ENCODE measurements at places on chromosomes 3 and 15.

DNA sequence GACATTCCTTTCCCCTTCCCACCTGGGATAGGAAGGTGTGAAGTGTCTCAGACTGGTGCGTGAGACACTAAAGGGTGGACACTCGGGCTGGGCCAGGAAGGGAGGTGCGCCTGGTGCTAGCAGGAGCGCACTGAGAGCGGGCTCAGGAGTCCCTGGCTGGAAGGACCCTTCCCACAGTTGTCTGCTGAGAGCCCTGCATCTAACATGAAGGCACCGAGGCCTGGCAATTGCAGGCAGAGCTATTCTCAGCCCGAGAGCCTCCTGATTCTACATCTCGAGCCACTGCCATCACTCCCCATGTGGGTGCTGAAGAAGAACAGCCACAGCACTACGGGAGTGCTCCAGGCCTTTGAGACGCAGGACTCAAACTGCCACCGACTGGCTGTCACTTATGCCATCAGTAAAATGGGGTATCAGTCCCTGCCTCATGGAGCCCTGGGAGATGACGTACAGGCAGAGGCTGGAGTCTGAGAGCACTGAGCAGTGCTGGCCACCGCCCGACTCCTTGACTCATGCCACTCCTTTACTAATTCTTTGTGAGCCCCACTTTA lies 159.4 kb downstream of the KLF13 start:
- DNase-seq = no peak

GRCh38 chr3:17238023-17238422 lies 353.3 kb downstream of the PLCL2 start:
- no peak for DNase-seq

GRCh38 chr3:107800710-107801109 lies 277.9 kb downstream of the BBX start:
- DNase-seq = no peak

GRCh38 chr3:3662610-3663009 lies 136.6 kb upstream of the LRRN1 start:
- DNase-seq = no peak

DNA sequence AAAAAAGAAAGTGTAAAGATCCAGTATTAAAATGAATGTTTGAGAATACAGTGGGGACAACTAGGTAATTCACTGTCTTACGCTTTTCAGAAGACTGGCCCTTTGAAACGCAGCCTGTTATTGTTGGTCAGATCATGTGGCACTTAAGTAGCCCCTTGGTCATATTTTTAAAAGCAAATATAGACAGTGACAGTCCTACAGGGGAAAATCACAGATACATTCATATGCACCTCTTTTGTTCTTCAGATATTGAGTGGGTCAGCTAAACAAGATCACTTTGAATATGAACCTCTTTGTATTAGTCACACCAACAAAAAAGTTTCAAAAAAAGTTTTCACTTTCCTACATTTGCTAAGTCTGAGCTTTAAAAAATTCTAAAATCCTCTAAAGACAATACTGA lies 36.0 kb downstream of the TIGIT start:
- no peak for DNase-seq

DNA sequence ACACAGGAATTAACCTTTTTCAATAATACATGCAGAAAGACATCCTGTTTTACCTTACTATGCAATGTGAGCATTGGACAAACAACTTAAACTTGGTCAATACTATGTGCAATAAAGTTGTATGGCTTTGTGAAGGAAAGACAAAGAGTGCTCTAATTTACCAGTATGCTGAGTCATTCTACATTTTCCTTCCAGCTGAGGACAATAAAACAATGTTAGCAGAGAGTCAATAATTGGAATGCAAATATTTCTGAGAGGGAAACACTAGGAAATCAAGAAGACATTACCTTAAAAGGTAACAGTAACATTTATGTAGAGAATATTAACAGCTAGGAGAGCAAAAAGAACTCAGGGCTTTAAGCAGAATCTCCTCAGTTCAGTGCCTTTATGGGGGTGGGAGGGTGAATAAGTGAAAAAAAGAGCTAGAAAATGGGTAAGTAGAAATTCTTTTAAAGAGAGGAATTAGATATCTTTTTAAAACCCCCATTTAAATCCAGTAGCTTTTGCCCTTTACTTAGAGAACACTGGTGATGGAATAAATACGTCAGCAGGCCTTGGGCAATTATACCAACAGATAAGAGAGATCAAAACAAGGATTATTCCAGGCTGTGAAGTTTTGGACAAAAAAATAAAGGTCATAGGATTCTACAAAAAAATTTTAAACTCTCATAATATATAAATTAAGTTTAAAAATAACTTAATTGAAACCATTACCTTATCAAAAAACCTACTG lies 11.6 kb upstream of the HGD start:
- no peak for DNase-seq

GRCh38 chr15:64096668-64097384 lies 1.0 kb downstream of the SNX1 start:
- DNase-seq = no peak

DNA sequence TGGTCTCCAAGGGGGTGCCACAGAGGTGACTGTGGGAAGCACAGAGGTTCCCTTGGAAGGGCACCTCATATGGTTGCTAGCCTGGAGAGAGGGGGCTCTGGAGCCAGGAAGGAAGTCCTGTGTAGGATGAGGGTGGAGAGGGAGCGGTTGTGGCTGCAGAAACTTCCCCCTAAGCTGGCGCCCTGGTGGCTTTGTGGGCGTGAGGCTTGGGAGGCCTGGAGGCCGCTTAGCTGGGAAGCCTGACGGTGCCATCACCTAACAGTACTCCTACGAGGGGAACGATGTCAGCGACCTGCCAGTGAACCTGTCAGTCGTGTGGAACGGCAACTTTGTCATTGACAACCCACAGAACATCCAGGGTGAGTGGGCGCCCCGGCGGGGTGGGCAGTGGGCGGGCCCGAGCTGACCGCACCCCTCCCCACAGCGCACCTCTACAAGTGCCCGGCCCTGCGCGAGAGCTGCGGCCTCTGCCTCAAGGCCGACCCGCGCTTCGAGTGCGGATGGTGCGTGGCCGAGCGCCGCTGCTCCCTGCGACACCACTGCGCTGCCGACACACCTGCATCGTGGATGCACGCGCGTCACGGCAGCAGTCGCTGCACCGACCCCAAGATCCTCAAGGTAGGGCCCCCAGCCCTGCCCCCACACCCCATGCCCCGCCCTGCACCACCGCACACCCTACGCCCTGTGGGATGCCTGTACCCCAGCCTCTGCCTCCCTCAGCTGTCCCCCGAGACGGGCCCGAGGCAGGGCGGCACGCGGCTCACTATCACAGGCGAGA lies 31.0 kb downstream of the PLXNA1 start:
- no peak for DNase-seq

GRCh38 chr15:67839499-67839928 lies 331 bp downstream of the RNU6-1 start:
- DNase-seq = no peak

DNA sequence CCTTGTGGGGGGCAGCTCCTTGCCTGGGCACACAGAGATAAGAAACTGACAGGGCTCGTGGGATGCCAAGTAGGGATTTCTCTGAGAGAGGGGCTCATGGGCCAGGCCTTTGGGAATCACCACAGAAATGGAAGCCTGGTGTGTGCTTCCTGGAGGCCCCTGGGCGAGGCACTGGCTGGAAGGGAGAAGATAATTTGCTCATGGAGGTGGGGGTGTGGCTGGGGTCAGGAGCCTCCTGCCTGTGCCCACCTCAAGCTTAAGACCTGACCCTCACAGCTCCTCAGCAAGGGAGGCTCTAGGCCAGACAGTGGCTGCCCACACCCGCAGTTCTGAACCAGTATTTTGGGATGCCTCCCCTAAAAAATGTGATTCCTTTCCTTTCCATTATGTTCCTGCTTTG lies 16.9 kb upstream of the CPNE9 start:
- DNase-seq = no peak

GRCh38 chr3:14548321-14548729 lies 8.2 kb upstream of the GRIP2 start:
- peak; percentile 11 for DNase-seq

GRCh38 chr3:148090156-148090555 lies 607.5 kb upstream of the AGTR1 start:
- no peak for DNase-seq

GRCh38 chr3:9077029-9077428 lies 113.8 kb upstream of the RAD18 start:
- no peak for DNase-seq

DNA sequence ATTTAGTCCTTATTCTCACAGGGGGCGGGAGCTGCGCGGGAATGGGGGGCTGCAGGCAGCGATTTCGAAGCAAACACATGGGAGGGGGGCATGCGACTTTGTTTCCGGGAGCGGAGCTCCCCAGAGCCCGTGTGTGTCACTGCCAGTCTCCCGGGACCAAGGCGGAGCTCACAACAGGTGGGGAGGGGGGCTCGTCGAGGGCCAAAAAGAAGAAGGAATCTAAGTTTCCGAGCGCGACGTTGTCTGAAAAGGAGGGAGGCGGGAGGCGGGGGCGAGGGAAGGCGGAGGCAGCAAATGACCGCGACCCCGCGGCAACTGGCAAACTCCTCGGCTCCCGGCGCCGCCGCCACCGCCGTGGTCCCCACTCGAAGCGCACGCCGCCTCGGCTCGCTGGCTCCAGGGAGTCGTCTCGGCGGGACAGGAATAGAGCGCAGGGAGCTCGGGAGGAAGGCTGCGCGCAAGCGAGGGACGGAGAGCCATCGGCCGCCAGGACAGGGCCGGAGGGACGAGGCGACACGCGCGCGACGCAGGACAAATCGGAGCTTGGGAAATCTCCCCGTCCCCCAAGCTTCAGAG lies 1.4 kb downstream of the FOXP1 start:
- peak; percentile 12 for DNase-seq

DNA sequence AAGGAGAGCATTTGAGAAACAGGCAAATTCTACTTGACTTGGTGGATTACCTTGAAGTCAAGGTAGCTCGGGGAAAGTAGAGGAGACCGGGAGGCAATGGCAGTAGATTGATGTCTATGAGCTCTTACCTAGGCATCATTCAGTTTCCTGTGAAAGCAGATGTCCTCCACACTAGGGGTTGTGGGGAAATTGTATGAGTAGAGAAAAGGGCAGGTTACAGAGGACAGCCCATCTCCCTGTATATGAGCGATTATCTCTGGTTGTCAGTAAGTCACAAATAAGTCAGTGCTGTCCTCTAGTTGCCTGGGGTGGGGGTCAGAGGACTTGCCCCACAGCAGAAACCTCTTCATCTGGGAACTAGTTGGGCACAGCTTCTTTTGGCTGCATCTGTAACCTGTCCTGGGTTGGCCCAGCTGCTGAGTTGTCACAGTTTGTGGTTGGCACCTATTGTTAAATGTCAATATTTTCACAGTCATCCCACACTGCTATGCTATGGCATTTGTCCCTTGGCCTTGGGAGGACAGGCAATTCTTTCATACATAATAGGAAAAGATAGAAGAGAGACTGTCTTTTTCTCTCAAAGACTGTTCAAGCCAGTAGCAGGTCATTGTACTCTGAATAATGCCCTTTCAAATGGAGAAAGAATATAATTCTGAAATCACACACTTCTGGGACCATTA lies 53.6 kb upstream of the LRRFIP2 start:
- DNase-seq = peak; percentile 30

DNA sequence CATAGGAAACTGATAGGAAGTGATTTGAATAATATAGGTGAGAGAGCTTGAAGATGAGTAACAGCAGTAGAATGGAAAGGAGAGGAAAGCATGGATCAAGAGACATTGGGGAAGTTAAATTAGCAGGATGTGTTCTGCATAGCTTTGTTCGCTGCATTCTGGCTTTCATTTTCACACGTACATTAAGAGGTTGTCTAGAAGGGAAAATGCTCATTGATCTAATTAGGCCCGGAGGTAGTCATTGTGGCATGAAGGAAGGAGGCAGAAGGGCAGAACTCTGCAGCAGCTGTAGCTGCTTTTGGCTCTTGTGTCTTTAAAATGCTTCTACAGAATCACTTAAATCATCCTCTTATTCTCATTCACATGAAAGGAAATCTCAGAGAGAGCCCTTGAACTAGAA lies 40.3 kb downstream of the KCNAB1 start:
- no peak for DNase-seq

DNA sequence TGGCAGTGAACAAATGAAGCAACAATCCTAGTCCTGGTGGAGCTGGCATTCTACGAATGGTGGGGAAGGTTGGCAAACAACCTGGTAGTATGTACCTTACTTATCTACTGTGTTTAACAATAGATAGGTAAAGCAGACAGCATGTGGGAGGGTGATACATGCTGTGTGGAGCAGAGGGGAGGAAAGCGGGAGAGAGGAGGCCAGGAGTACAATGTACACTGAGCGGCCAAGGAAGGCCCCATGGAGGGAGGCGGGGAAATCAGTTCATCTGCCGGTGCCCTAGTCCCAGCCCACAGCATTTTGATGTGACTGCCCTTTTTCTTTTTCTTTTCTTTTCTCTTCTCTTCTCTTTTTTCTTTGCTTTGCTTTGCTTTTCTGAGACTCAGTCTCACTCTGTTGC lies 5.3 kb upstream of the RHCG start:
- no peak for DNase-seq

GRCh38 chr3:129626744-129627349 lies 20.4 kb upstream of the PLXND1 start:
- DNase-seq = no peak

DNA sequence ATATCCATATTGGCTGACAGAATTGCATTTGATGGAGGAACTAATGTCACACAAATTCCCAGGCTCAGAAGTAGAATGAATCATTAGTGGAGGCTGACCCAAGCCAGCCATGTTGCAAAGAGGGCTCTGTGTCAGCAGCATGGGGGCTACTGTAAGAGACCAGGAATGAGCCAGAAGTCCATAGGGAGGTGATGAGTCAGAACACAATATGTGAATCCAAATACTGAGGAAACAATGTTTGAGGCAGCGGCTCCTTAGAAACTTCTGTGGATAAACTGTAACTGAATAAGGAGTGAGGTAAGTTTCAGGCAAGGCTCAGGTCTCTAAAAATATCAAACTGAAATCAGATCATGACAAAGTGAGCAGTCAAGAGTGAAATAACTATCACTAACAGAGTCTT lies 170.7 kb downstream of the WDR72 start:
- DNase-seq = no peak

DNA sequence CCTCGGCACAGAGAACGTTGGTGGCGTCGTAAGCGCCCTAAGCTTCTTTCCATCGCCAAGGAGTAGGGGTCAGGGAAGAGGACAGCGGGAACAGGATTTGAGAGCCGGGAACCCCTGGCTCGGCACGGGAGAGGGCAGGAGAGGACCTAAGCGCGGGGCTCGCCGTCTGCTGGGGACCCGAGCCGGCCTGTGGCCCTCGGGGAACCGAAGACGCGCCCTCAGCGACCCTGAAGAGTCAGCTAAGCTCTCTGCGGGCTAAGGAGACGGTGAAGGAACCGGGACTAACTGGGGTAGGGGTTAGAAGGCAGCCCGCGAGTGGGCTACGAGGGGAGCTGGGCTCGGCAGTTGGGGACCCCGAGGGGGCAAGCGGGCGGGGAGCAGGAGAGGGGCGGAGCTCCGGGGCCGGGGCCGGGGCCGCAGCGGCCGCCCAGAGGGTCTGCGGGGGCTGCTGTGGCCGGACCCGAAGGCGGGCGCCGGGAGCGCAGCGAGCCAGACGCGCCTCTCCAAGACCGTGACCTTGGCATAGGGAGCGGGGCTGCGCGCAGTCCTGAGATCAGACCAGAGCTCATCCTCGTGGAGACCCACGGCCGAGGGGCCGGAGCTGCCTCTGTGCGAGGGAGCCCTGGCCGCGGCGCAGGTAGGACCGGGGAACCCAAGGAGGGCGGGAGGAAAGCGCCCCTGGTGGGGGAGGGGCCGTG lies 574 bp downstream of the CASR start:
- DNase-seq = peak; percentile 10

All from CD4-positive, alpha-beta T cell (primary cell).